ENCODE measurements at places on chromosomes 4 and X. TPM values are rescaled to one million over a fixed set of nuclear protein-coding genes. Genes with fewer than 3 reads are reported as not detected.

The TRIM60 gene
- total RNA-seq: not detected

The C1QTNF7 gene
- total RNA-seq: not detected

The RHOXF2 gene
- not detected for total RNA-seq

The GLOD5 gene
- not detected for total RNA-seq

The SLC26A1 gene
- total RNA-seq: 0.07 TPM

The OTUD6A gene
- not detected for total RNA-seq

The USP17L28 gene
- total RNA-seq: not detected

The MAGEB2 gene
- not detected for total RNA-seq

The TMEM271 gene
- total RNA-seq: not detected

The MAP7D2 gene
- 0.64 TPM for total RNA-seq

The ATP1B4 gene
- not detected for total RNA-seq

The EPGN gene
- 116 TPM for total RNA-seq

The SLC2A9 gene
- 78.7 TPM for total RNA-seq

The XAGE1A gene
- total RNA-seq: not detected

The MGARP gene
- total RNA-seq: 0.21 TPM

The SOX3 gene
- total RNA-seq: not detected

The EREG gene
- total RNA-seq: 160 TPM

The DMP1 gene
- not detected for total RNA-seq

The OCIAD1 gene
- total RNA-seq: 113 TPM

The LEF1 gene
- under 0.01 TPM for total RNA-seq

The AP1AR gene
- total RNA-seq: 46.1 TPM

The STOX2 gene
- 16.7 TPM for total RNA-seq

The BANK1 gene
- 0.34 TPM for total RNA-seq

The FATE1 gene
- total RNA-seq: not detected

The CD38 gene
- total RNA-seq: not detected

The HSFX3 gene
- total RNA-seq: not detected

The GEMIN8 gene
- total RNA-seq: 16.8 TPM

The DRP2 gene
- total RNA-seq: under 0.01 TPM

The TEX13D gene
- total RNA-seq: not detected

The SPOCK3 gene
- total RNA-seq: 2.3 TPM

The RPL34 gene
- 545 TPM for total RNA-seq

The MSMO1 gene
- total RNA-seq: 381 TPM

The NAA11 gene
- total RNA-seq: not detected

The FAM53A gene
- 1.1 TPM for total RNA-seq

The GC gene
- total RNA-seq: not detected

The EDNRA gene
- total RNA-seq: 8.8 TPM

The CABS1 gene
- not detected for total RNA-seq

The GNPDA2 gene
- 14.7 TPM for total RNA-seq

The OCIAD2 gene
- 241 TPM for total RNA-seq

The DCLK2 gene
- not detected for total RNA-seq

The SERPINA7 gene
- total RNA-seq: not detected

The VEGFD gene
- 0.21 TPM for total RNA-seq

The RNF212 gene
- total RNA-seq: 0.71 TPM

The ADH5 gene
- 110 TPM for total RNA-seq

The HPGD gene
- total RNA-seq: 5.1 TPM

The MAGEA4 gene
- not detected for total RNA-seq

The TMSB15A gene
- total RNA-seq: not detected

All from nasal cavity respiratory epithelium epithelial cell of viscerocranial mucosa (primary cell).